Stimulated activated CD8-positive, alpha-beta memory T cell treated with anti-CD3 and anti-CD28 coated beads, Interleukin-4, amount 100 ng/mL, for 1 hour (primary cell): ENCODE measurements at places on chromosomes 3 and 15.

DNA sequence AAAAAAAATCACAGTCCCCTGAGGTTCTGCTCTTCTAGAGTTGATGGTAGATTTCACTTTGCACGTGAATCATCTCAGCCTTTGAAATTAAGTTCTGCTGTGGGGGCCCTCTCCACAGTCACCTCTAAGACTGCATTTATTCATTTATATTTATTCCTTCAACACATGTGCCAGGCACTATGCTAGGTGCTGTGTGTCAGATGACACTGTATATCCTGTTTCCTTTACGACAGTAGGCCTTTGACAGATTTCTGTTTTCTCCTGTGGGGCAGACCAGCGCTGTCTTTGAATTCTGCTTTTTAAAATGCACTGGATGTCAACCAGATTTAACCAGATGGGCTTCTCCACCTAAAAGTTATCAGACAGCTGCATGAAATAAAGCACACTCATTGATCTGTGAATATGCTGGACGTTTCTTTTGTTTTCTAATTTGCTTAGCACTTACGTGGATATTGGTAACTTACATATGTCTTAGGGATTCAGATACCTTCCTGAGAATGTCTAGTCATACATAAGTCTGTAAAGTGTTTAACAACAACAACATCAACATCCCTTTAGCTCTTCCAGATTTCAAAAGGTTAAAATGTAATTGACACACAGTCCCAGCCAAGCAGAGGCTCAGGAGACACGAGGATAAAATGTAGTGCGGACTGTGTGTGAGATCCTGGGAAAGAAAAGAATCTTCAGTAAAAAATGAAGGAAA lies 525.5 kb upstream of the MCTP2 start:
- no peak for DNase-seq

GRCh38 chr3:61066800-61067199 lies 184.5 kb downstream of the FHIT start:
- no peak for DNase-seq

DNA sequence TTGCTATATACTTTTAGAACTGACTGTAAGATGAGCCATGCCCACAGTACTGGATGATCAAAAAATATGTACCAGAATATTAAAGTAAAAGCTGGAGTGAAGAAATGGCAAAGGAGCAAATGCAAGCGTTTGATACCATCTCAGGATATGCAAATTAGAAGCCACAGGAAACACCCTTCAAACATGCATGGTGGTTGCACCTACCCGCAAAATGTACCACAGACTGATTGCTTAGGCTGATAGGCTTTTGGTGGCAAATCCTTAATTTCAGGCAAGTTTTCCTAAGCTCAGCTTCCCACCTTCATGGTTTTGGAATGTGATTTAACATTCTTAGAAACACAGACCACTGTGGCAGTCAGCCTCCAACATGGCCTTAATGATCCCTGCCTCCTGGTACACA lies 149.0 kb downstream of the PDZRN3 start:
- DNase-seq, result no peak

DNA sequence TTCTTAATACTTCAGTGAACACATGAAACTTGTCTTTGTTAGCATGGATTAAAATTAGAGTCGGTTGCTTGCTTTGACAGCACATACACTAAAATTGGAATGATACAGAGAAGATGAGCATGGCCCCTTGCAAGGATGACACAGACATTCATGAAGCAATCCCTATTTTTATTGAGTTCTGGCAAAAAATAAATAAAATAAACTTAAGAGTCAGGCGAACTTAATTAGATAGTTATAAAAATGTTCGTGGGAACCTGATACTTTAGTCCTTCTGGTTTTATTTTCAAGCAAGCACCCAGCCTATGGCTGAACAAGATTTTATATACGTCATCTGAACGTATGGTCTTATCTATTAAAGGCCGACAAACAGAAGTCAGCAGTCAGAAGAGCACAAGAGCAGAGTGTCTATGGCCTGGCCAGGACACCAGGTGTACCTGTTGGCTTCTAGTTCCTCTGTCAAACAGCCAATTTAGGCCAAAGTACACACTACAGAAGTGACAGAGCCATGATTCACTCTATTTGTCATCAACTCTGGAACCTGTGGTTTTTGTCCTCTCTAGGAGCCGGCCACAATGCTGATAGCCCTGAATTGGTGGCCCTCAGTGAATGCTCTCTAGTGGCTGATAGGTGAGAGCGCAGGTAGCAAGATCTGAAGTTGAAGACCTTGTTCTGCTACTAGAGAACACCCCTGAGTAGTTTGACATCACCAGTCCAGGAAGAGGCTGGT lies 64.3 kb downstream of the LEO1 start:
- DNase-seq, result no peak

DNA sequence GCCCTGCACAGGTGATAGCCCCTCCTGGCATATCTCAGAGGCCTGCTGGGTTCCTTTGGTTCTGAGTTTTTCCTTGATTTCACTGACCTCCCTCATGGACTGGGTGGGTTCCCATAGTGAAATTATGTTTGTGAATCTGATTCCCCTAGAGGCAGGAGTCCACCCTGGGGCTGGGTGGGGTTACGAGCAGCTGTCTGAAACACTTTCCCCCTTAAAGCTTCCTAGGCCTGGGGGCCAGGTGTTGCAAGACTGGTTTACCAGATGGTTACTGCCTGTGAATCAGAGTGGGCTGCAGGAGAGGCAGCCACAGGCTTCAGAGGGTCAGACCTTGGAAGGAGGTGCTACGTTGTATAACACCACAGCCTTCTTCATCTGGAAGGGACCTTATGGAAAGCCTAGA lies 34.3 kb downstream of the IL20RB start:
- DNase-seq, result no peak

DNA sequence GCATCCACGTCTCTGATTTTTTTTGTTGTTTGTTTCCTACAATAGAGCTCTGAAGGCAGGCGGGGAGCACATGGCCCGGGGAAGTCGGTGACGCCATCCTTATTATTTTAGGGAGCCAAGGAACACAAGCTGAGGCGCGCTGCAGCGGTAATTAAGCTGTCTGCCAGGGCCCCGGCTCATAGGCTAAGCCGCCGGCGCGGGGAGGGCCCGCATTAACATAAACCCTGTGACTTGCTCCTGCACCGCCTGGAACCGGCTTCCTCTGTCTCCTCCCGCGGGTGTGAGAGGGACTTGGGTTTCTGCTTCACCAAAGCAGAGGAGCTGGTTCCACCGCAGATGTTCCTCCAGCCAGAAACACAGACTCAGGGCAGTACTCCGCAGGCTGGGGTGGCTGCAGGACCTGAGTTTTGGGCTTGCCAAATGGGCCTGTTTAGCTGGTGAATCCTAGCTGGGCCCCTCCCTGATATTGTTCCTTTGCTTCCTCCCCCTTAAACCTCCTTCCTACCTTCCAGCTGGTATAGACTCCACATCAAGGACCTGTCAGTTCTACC lies 25.3 kb downstream of the ANP32A start:
- no peak for DNase-seq

GRCh38 chr15:36329592-36329991 lies 249.8 kb upstream of the CDIN1 start:
- no peak for DNase-seq

DNA sequence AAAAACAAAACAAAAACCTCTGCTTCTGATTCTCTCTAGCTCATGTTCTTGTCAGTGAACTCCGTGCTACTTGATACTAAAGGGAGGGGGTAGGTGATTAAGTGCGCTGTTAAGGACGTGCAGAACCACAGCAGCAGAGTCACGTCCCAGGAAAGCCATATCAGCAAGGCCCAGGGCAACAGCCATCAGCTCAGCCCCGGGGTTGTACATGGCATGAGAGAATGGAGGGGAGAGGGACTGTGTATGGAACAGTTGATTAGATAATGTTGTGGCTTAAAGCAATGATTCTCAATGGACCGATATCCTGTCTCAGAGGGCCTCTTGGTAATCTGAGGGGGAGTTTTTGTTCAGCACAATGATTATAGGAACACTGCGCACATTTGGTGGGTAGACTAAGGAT lies 27.6 kb downstream of the C2CD4A start:
- no peak for DNase-seq
